Foreskin fibroblast (primary cell): ENCODE measurements at places on chromosomes 16 and 17.

GRCh38 chr17:34841467-34841866 is 119.8 kb downstream of the CCT6B start:
- no peak for DNase-seq

DNA sequence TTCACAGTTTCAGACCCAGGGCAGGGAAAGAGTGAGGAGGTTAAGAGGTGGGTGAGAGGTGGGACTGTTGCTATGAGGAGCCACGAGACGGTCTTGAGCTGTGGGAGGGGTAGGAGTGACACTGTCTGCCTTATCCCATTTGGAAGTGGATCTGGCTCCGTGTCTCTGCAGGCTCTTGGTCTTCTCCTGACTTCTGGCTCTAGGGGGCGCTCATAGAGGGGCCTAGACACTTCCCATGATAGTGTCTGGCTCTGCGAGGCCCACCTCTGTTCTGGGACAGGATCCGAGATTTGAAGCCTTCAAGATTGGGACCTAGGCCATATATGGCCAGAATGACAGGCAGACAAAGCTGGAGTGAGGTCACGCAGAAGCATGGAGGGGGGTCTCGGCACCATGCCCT is 204.5 kb downstream of the GSG1L start:
- no peak for DNase-seq

GRCh38 chr16:9056061-9056460 is 35.4 kb upstream of the HAPSTR1 start:
- no peak for DNase-seq

- no peak for DNase-seq
Observed at GRCh38 chr16:88815901-88816589, 4.3 kb upstream of the APRT start.

DNA sequence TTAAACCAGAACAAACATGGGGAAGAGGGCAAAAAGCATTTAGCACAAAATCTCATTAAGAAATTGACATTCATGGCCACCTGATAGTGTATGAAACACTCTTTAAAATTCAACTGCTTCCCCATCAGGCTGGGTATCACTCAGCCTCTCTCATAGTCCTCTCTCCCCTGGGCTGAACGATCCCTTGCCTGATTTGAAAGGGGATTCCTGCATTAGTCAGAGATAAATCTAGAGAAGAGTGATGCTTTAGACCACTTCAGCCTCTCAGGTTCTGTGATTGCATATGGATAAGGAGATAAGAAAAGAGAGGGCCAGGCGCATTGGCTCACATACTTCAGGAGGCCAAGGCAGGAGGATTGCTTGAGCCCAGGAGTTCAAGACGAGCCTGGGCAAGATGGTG is 280.0 kb downstream of the SOX9 start:
- DNase-seq = no peak

- DNase-seq = no peak
Observed at GRCh38 chr17:17364338-17364667, 61.1 kb downstream of the NT5M start.

- DNase-seq = no peak
Observed at GRCh38 chr17:81322271-81323082, 27.4 kb upstream of the SLC38A10 start.

GRCh38 chr16:74691093-74691855 is 9.4 kb downstream of the MLKL start:
- peak; percentile 7 for DNase-seq

GRCh38 chr17:76019833-76020467 is 7.2 kb downstream of the EVPL start:
- DNase-seq = no peak

DNA sequence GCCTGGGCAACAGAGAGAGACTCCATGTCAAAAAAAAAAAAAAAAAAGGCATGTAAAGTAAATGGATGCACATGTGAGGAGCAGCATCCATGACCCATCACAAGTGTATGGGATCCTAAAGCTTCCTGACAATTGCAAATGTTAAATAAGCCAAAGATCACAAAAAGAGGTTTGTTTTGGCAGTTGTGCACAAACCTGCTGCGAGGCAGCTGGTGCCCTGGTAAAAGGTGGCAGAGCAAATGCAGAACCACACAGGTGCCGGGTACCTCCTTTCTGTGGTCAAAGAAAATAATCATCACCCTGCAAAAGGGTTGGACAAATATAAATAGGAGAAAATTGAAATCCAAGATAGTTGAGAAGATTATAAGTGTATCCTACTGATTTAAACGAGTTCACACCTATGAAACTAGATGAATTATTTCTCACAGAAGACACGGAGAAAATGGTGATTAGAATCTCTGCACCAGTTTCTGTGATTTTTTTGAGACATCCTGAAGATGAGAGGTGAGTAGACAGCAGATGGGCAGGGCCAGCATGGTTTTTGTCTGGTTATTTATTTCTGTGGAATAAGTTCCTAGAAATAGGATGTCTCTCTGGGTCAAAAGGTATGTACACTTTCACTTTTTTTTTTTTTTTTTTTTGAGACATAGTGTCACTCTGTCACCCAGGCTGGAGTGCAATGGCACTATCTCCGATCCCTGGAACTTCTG is 291.3 kb downstream of the CDH13 start:
- DNase-seq = no peak

DNA sequence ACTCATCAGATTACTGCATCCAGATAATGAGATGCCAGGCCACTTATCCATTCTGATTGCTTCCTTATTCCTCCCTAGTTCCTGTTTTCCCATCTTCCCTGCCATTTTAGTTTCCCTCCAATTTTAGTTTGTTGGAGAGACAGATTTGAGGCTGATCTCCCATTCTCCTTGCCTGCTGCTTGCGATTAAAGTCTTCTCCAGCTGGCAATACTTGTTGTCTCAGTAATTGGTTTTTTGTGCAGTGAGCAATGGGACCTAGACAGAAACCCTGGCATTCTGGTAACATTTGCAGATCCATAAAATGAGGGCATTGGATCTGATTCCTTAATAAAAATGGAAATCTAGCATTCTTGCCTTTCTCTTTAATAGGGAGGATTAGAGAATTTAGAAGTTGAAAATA is 17.6 kb upstream of the ELAC2 start:
- no peak for DNase-seq

DNA sequence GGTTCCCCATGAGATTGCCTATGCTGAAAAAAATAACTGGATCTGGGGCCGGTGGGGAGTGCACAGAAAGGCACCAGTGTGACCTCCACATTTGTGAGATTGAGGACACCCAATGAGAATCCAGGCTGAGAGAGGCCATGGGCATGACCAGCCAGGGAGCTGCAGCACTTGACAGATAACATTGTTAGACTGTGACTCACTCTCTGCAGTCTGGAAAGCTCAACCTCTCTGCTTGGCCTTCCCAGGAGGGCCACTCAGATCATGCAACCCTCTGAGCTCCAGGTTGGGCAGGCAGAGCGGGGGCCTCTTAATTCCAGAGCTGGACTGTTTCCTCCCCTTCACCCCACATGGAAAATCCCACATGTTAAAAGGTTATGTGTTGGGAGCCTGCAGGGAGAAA is 30.1 kb downstream of the FZD2 start:
- peak; percentile 87 for DNase-seq

GRCh38 chr16:82384017-82384416 is 214.0 kb upstream of the MPHOSPH6 start:
- no peak for DNase-seq

- no peak for DNase-seq
Observed at GRCh38 chr16:87133966-87134627, 183.1 kb downstream of the C16orf95 start.

GRCh38 chr17:40076591-40076990 is 13.8 kb downstream of the THRA start:
- no peak for DNase-seq

- DNase-seq = no peak
Observed at GRCh38 chr16:50297301-50298074, 31.1 kb downstream of the ADCY7 start.

DNA sequence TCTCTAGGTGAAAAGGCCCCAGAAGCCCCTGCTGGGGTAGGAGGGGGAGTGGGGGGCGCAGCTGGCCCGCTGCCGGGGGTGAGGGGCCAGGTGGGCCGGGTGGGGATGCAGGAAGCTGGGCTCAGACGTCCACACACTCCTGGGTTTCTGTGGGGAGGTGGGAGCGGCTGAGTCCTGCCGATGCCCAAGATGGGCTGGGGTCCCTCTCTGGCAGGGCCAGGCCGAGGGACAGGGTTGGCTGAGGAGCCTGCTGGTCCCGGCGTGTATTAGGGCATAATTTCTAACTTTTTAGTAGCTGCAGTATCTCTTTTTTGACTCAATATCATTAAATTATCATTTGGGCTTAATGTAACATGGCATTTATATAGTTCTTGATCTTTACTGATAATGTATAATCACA is 121.4 kb upstream of the CORO6 start:
- DNase-seq = no peak

DNA sequence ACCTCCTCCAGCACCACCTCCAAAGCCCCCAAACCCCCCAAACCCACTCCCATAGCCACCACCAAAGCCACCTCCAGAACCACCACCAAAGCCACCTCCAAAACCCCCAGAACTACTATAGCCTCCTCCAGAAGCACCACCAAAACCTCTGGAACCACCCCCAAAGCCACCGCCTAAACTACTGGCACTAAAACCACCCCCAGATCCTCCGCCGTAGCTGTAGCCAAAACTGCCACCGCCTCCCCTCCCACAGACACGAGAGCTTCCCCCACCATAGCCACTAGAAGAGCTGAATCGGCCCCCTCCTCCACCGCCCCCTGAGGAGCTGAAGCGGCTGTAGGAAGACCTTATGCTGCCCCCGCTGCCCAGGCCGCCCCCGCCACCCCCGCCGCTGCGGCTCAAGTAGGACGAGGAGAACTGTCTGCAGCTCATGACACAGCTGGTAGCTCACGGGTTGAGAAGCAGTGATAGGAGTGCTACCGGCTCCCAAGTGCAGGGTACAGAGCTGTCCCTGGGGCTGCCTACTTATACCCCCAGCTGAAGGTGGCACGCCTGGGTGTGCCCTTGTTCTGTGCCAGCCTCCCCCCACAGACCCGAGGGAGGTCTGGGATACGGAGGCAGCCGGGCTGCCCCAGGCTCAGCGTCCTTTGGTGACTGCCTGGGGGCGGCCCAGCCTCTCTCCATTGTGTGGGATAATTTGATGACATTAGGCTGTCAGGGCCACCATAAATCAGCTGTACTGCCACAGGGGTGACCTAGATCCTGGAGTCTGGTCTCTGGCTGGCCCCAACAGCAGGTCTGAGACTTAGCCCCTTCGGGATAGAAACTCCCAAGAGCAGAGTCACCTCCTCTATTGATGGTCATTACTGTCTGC is at the start of gene KRT9:
KRT9 (minus strand) TSS at position 499 of the 874 bp plus-strand sequence; CDS start at position 432, 67 bp downstream.
- no peak for DNase-seq

GRCh38 chr17:40310882-40311391 is 2.0 kb downstream of the RARA start:
- no peak for DNase-seq

GRCh38 chr16:10945065-10945787 is 862 bp downstream of the CLEC16A start:
- DNase-seq = no peak

- no peak for DNase-seq
Observed at GRCh38 chr16:78927766-78928165, 672.8 kb downstream of the MAF start.

GRCh38 chr16:67104061-67104460 is 5.7 kb upstream of the PHAF1 start:
- no peak for DNase-seq

DNA sequence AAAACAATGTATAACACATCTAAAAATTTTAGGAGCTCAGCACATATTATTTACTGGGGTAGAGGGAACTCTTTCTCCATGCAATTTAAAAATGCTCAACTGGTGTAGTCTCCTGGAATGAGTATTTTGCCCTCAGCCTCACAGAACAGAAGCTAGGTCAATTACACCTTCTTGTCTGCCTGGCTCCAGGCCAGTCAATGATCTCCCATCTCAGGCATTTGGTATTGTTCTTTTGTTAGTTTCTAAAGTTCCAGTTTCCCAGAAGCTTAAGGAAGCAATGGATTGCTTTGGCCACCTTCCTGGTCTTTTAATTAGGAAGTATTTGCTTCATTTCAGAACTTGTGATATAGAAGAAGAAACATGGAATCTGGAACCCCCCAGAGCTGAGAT is 360.3 kb upstream of the ASIC2 start:
- no peak for DNase-seq

GRCh38 chr17:2233441-2233947 is 70.1 kb downstream of the SMG6 start:
- DNase-seq = peak; percentile 67

GRCh38 chr16:8682551-8683259 is 8.3 kb downstream of the ABAT start:
- no peak for DNase-seq

GRCh38 chr16:60739737-60740683 is 1296.2 kb downstream of the CDH8 start:
- DNase-seq = no peak

- DNase-seq = no peak
Observed at GRCh38 chr16:71242036-71242435, 11.5 kb upstream of the HYDIN start.

GRCh38 chr17:1005361-1005946 is 8.5 kb downstream of the TIMM22 start:
- DNase-seq = peak; percentile 78

DNA sequence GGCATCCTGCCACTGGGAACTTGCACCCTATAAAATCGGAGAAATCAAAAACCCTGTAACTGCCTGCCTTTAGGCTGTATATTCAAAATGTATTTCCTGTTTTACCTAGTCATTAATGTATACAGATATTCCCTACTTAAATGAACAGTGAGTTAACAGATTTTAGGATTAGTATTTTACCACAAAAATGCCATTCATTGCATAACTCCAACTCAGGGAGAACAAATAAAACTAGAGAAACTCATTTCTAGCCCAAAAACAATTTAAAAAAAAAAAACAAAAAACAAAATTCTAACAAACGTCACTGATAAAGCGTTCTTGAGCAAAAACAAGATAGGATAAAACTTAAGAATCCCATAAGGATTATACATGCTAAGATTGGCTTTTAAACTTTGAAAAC is 3.7 kb upstream of the DHX33 start:
- DNase-seq = no peak

DNA sequence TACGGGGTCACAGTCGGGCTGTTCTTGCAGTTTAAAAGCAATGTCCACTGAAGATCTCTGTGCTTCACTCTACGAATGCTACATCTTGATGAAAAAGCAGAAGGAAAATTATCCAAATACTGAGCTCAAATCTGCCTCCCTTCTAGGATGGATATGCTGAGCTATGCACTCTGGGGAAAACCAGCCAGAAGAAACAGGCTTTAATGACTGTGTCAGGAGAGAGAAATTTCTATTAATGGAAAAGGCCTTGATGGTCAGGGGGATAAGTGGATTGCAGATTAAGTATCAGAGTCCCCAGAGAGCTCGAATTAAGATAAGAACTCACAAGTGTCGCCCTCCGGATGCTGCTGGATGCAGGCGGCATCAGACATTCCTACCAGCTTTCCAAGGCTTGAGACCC is 39.6 kb upstream of the RCVRN start:
- DNase-seq = no peak

- DNase-seq = peak; percentile 93
Observed at GRCh38 chr17:59753522-59754467, 46.3 kb downstream of the VMP1 start.
